ENCODE measurements at places on chromosomes 7 and 10.
A peak's percentile ranks its signal among the peaks of the same experiment; 100 is the strongest.

DNA sequence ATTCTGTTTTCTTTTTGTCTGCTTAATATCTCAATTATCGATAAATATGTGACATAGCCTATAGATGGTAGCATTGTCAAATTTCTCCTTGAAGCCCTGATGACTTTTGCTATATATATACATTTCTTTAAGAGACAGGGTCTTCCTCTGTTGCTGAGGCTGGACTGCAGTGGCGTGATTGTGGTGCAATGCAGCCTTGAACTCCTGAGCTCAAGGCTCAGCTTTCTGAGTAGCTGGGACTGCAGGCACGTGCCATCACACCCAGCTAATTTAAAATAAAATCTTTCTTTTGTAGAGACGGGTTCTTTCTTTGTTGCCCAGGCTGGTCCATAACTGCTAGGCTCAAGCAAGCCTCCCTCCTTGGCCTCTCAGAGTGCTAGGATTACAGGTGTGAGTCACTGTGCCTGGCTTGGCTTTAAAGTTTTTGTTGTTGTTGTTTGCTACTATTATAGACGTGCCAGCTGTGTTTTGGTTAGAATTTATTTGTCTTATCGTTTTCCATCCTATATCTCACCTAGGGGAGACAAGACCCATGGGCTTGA, 7.0 kb downstream of the UMAD1 start:
- no peak for DNase-seq

GRCh38 chr10:22294694-22295093, 21.5 kb upstream of the COMMD3 start:
- no peak for DNase-seq

- no peak for DNase-seq
These were observed 3.4 kb downstream of the EVX1 start for GRCh38 chr7:27245798-27246691.

- no peak for DNase-seq
These were observed 15.6 kb downstream of the RGS10 start for GRCh38 chr10:119526621-119527592.

DNA sequence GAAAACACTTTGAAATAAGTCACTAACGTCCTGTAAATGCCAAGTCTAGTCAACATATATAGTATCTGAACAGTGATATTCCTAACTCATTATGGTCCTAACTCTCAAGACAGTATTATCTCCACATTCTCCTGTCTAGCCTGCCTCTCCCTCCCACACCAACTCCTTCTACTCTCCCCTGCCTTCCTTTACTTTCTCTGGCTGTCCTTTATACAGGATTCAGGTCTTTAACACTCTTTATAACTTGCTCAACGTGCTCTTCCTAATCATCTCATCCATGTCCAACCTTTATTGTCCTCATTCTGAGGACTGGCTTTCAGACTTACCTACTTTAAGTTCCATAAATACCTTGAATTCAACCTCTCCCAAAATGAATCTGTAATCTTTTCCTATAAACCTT, 42.5 kb downstream of the MTPN start:
- DNase-seq = no peak

- peak; percentile 9 for DNase-seq
These were observed 173.9 kb downstream of the ZNF438 start for GRCh38 chr10:30857803-30858202.

- DNase-seq = peak; percentile 67
These were observed 109.1 kb upstream of the TNRC18 start for GRCh38 chr7:5532536-5533335.

DNA sequence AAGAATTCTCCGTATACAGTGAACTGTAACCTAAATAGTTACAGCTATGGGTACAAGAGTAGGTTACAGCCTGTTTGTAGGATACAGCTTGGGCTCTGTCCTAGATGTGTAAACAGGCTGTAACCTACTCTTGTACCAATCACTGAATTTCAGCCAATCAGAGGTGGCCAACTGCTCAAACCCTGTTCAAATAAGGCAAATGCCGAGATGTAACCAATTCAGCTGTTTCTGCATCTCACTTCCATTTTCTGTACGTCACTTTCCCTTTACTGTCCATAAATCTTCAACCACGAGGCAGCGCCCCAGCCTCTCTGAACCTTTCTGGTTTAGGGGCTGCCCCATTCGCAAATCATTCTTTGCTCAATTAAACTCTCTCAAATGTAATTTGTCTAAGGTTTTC, 8.3 kb upstream of the MMP21 start:
- peak; percentile 8 for DNase-seq

- peak; percentile 23 for DNase-seq
These were observed 185.8 kb downstream of the HGF start for GRCh38 chr7:81583882-81584533.

- DNase-seq = no peak
These were observed 206.1 kb upstream of the NPSR1 start for GRCh38 chr7:34451923-34452322.

- DNase-seq = no peak
These were observed 41.1 kb downstream of the CPVL start for GRCh38 chr7:29105191-29105590.

DNA sequence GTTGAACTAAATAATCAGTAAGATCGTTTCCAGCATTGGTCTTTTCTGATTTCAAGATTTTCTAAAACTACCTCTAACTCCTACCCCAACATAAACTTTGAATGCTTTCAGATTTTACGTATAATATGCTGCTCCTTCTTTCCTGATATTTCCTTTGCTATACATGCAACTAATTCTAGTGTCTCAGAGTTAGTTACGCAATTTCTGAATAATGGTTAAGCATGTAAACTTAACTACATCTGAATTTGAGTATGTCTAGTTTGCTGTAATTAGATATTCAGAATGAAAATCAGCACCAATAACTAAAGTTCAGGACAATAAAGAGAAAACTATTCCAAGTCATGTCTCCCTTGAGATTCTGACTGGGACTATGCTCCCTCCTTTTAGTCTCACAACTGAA, 71.0 kb downstream of the SEMA3C start:
- DNase-seq = no peak

DNA sequence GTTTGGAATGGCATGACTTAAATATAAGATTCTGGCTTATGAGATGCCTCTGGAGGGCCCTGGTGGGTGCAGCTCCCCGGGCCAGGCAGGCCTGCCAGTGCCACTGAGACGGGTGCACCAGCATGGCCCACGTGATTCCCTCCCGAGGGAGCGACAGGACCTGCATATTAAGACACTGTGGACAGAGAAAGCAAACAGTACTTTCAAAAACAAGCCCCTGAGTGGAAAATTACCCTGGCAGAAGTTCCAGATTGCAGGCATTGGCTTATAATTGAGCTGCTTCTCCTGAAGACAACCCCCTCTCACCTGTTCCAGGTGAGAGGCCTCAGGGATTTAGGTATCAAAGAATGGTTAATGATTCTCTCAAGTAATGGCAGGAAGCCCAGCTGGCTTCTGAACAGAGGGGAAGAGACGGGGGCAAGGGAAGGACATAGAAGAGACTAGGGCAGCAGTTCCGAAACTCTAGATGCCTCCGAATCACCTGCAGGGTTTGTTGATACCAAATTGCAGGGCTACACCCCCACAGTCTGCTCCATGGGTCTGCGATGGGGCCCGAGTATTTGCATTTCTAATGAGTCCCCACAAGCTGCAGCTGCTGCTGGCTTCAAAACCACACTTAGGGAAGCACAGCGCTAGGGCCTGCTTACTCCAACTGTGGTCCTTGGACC, 66.0 kb upstream of the DOCK1 start:
- no peak for DNase-seq

GRCh38 chr7:131159961-131160361, 167.7 kb upstream of the MKLN1 start:
- DNase-seq = no peak

DNA sequence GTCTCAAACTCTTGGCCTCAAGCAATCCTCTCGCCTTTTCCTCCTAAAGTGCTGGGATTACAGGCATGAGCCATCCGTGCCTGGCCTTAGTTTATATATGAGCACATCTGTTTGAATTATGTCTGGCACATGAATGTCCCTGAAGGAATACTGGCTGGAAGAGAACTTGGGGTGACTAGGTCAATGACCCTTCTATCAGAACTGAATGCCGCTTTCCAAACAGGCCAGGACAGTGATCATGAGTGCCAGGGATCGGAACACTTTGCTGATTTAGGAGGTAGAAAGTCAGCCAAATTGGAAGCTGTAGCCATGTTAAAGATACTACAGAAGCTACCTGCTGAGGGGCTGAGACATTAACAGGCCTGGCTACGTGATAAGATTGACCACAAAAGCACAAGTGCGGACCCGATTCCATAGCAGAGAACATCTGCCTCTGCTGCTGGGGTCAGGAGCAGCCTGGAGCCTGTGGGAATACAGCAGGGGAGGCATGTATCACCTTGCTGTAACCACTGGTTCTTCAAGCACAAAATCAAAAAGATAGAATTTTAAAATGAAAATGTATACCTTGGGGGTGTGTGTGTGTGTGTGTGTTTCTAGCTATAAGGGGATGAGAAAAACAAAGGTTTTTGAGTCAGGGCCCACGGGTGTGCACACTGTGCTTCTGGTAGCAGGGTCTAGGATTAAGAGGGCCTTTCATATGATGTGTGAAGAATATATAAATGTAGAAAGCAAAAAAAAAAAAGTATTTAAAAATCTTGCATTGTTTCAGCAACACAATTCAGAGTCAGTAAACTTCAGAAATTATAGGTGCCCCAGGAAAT, 293.7 kb downstream of the BBS9 start:
- no peak for DNase-seq

DNA sequence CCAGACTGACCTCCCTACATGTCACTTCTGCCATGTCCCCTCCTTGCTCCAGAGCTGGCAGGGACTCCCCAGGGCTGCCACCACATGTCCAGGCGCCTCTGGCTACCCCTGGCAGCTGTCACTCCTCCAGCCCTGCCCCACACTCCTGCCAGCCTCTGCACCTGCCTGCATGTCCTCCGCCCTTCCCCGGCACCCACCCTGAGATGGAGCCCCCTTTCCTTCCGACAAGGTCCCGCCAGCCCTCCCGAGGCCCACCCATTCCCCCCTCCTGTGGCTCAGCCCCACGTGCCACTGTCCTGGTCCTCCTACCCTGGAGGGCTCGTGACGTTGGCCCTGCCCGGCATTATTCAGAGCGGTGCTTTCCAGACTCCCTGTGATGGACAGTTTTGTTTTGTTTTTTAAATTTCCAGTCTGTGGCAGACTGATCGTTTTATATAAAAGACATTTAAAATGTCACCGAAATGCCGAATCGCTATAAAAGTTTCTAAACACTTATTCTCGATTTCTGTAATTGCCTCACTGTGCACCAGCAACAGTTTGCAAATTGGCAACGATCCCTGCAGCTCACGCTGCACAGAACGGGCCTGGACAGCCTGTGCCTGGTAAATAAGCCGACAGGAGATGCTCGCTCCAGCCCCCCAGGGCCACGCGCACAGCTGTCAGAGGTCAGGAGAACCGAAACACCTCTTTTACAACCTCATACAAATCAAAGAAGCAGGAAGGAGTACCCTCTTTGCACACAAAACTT, 111.1 kb upstream of the SH2B2 start:
- DNase-seq = no peak

GRCh38 chr7:121372376-121373010, 23.6 kb downstream of the FAM3C start:
- DNase-seq = no peak

DNA sequence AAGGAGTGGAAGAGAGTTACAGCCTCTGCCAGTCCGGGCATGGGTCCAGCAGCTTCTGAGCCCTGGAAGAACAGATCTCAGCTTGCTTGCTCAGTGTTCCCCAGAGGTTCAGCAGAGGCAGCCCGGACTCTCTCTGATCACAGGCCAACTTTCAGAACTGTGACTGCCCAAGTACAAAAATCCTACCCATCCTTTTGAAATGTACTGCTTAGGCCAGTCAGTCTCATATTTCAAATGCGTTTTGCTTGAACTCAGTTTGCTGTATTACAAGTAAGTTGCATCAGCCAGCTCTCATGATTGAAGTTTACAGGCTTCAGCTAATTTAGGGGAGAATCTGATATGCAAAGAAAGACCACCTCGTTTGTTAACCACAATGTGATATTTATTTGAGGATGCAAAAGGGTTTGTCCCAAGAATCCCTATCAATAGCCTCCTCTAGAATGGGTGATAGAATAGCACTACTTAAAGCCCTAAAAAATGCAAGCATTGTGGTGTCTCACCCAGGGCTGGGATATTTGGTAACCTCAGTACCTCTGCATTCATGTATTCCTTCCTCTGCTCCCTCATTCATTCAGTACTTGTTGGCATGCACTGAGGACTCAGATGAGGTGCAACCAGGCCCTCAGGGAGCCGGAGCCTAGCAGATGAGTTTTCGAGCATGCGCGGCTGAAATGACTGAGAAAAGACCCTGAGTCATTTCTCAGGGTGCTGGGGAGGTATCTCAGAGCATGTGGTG, 7.0 kb downstream of the AIMP2 start:
- DNase-seq = no peak

- DNase-seq = no peak
These were observed 86.2 kb upstream of the PPIF start for GRCh38 chr10:79260811-79261740.

DNA sequence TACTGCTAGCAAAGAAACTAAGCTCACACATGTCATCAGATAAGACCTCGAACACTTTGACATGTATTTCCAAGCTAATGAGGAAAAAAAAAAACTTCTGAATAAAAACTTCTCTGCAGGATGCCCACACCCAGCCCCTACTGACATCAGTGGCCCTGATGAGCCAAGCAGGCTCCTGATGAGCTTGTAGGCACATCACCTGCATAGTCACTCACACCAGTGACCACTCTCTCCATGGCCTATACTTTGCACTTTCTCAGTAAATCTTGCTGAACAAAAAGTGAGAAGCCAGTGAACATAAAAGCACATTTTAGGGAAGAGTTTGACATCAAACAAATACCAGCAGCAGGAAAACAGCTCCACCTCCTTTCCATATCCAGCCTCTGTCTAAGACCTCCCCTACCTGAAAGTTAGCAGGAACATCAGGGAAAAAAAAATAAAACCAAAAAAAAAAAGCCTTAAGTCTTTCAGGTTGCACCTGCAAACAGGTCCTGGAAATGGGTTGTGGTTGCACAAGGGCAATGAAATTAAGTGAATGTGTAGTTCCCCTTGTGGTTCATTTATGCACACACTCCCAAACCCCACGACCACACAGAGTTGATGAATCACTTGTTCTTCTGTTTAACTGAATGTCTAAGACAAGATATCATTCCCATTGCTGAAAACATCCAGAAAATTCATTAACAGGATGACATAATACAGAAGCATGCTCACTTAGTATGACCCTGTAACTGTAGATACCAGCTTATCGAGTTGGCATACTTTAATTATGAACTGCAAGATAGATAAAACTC, 205.2 kb upstream of the PDE1C start:
- DNase-seq = no peak

GRCh38 chr7:134302120-134302519, 14.6 kb downstream of the SLC35B4 start:
- no peak for DNase-seq

DNA sequence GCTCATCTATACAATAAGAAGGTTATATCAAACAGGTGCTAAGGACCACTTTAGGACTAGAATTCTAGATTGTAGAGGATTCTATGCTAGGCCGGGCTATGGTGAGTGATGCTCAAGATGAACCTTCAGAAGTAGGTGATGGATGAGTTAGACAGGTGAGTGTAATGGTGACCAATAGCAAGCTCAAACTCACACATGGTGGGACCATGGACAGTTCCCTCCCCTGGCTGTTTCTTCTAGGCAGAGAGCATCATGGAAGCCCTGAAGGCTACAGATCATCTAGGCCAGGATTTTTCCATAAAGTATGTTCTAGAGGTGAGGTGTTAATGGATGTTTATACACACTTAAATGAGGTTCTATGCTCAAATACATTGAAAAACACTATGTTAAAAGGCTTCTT, 162.2 kb upstream of the WDR11 start:
- no peak for DNase-seq
